Fibroblast of lung (primary cell): ENCODE measurements at places on chromosomes 12 and 14.

DNA sequence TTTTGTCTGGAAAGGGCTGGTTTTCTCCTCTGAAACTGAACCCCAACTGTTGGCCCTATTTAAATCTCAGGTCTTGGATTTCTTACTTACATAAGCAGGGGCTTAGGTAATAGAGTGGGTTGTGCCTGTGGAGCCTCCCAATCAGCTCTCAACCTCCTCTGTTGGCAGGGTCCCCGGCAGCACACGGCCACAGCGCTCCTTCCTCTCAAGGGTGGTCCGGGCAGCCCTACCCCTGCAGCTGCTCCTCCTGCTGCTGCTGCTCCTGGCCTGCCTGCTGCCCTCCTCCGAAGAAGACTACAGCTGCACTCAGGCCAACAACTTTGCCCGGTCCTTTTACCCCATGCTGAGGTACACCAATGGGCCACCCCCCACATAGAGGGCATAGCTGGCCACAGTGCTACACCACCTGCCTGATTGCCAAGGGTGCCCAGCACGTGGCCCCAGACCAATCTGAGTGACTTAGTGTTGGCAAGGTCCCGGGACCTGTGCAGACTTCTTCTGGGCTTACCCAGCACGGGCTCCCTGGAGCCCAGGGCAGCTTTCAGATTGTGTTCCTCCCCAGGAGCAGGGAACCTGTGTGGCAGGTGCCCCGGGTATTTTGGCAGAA, 68.9 kb downstream of the ESR2 start:
- DNase-seq, result no peak

GRCh38 chr12:57456145-57456700, 1.1 kb downstream of the INHBE start:
- peak; percentile 29 for DNase-seq

DNA sequence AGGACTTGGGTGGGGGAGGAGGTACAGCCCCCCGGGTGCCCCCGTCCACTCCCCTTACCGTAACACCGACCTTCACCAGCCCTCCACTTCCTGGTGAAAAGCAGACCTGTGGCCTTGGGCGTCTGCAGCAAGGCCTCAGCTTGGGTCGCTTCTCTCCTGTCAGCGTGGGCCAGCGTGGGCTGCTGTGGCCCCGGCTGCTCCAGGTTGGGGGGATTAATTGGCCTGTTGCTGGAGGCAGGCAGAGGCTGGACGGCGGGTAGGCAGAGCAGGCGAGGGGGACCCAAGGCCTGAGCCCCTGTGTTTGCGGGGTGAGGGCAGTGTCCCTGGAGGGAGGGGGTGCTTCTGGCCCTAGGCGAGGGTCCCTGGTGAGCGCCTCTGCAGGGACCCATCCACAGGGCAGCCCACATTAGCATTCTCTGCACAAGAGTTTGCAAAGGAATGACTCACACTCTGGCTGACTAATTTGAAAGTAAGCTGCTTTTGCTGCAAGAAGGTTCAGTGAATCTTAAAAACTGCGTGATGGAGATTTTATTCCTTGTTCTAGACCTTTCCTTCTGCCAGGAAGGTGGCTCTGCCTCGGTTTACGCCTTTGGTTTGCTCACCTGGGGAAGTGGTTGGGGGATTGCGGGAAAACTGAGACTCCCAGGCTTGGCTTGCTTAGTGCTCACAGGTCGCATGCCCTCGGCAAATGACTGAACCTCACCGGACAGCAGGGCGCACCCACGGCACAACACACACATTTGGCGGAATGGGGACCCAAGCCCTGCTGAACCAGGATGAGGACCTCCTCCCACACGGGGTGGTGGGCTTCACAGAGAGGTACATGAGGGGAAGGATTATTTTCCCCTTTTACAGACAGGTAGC, 37.9 kb upstream of the DLK1 start:
- peak; percentile 76 for DNase-seq

DNA sequence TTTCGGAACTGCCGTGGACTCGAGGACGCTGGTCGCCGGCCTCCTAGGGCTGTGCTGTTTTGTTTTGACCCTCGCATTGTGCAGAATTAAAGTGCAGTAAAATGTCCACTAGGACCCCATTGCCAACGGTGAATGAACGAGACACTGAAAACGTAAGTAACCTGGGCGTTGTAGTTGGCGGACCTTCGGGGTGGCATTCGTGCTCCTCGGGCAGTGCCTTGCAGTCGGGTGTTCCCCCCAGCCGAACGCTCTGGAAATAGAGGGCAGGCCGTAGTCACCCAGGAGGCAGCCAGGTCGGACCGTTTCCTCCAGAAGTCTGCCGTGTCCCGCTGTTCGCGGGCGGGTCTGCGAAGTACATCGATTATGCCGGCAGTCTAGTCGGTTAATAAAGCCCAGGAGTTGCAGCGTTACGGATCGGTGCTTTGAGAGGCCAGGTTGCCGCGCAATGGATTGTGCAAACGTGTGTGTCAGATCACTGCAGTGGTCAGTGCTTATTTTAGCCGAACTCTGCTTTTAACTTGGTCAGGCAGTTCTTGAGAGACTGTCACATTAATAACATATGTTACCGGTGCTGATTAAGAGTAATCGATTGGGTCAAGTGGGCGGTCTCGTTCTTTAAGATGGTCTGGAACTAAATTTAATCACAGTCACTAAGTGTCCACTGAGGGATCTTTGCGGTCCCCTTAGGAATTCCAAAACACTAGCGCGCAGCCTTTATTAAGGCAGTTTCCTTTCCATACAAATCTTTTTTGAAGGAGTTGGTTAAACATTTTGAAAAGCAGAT, 906 bp downstream of the MARK3 start:
- DNase-seq, result peak; percentile 25

DNA sequence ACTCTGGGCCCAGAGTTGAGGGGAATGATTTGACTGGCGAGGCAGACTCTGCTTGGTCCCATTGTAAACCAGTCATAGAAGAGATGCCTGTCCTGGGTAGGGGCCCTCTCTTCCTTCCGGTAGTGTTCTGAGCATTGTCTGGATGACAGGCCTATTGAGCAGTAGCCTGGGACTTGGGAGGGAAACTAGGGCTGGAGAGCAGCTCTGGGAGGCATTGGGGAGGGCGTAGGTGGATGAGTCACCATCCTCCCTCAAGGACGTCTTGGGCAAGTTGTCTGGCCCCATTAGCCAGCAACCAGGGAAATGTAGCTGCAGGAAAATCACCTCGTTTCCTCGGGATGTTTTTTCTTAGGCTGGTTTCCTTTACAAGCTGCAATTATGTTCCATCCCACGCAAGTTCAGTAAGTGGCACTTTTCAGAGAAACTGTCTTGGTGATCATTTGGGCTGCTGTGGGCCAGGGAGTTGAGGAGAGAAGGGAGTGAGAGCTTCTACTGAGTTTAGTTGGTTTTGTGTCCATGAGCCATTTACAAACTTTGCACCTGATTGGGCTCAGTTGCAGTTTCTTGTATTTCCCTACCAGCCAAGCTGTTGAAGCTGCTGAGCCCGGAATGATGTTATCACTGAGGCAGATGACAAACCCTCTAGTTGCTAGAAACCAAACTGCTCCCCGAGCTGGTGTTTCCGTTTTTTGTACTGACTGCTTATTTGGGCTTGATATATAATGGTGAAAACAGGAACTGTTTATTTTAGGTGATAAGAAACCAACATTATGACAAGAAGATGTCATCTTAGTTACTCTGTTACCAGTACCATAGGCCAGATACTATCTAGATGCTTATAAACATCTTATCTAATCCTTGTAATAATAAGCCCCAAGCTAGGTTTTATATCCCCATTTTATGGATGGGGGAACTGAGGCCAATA, 147.6 kb downstream of the CHST11 start:
- peak; percentile 98 for DNase-seq

DNA sequence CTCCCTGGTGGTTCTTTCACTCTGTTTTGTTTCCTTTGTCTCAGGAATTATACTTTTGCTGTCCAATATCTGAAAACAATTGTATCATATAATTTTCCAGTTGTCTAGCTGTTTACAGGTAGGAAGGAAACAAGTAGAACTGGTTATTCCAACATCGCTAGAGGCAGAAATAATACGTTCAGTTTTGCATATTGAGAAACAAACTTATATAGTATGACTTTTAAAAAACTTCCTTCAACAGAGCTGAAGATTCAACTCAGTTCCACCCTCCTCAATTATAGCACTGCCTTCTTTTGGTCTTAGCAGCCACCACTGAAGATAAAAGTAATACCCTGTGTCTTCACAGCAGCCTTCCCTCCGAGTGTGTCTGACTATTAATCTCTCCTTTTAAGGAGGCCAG, 214.3 kb downstream of the EFCAB11 start:
- DNase-seq, result no peak

DNA sequence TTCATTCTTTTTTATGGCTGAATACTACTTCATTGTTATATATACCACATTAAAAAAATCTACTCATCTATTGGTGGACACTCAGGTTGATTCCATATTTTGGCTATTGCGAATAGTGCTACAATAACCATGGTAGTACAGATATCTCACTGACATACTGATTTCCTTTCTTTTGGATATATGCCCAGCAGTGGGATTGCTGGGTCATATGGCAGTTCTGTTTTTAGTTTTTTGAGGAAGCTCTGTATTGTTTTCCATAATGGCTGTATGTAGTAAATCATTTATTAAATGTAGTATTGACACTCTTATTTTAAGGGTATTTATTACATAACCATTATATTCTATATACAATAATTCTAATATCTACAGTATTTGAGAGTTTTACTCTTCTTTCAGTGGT, 43.7 kb downstream of the PTCSC3 start:
- DNase-seq, result no peak

DNA sequence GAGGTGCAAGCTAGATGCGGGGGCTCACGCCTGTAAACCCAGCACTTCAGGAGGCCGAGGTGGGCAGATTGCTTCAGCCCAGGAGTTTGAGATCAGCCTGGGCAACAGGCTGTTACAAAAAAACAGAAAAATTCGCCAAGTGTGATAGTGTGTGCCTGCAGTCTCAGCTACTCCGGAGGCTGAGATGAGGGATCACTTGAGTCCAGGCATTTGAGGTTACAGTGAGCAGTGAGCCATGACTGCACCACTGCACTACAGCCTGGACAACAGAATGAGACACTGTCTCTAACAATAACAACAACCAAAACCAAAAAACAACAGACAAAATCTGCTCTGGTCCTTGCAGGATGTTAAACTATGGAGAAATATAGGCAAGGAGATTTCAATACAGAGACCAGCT, 13.9 kb downstream of the BTBD7 start:
- no peak for DNase-seq

- no peak for DNase-seq
These were observed 15.3 kb upstream of the PRKAB1 start for GRCh38 chr12:119652665-119653064.

- DNase-seq, result no peak
These were observed 243.5 kb upstream of the DAAM1 start for GRCh38 chr14:58944968-58945356.

GRCh38 chr14:62076825-62077605, 314.8 kb downstream of the SNAPC1 start:
- DNase-seq, result no peak

DNA sequence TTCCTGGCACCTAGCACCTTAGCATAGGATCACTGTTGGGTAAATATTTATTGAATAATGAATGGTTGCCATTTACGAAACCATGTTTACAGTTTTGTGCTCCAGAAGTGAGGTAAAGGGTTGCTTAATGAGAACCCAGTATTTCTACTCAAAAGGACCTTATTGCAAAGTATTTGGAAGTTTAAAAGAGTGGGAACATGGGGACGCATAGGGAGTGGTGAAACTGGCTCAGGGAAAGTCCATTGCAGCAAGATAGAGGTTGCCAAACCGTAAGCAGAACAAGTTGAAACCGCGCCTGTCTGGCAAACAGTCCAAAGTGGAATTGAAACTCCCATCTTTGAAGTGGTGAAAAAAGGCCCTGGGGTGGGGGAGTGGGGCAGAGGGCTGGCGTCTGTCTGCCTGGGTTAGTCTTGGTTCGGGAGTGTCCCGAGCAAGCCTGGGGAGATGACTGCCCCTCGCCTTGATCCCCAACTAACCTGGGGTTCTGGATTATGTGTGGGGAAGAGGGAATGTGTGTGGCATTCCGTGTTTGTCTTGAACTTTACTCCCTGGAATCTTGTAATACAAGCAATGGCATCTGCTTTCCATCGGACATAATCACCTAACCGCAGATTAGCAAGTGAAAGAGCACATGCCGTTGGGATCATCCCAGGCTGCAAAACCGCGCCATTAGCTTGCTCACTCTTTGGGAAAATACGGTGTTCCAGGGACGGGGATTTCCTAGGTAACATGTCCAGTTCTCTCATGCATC, 7.2 kb downstream of the ALDH2 start:
- peak; percentile 96 for DNase-seq

DNA sequence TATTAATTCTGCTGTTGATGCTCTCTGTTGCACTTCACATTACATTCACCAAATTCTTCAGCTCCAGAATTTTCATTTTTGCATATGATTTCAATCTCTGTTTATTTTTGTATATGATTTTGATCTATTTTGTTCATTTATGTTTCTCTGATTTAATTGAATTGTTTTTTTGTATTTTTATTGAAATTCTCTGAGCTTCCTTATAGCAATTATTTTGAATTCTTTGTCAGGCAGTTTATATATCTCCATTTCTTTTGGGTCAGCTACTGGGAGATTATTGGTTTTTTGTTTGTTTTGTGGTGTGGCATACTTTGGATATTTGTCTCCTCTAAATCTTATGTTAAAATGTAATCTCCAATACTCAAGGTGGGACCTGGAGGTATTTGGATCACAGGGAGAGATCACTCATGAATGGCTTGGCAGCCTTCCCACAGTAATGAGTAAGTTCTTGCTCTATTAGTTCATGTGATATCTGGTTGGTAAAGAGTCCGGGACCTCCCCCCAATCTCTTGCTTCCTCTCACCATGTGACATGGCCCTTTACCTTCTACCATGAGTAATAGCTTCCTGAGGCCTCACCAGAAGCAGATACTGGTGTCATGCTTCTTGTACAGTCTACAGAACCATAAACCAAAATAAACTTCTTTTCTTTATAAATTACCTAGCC, 8.7 kb upstream of the TCL1A start:
- DNase-seq, result no peak

DNA sequence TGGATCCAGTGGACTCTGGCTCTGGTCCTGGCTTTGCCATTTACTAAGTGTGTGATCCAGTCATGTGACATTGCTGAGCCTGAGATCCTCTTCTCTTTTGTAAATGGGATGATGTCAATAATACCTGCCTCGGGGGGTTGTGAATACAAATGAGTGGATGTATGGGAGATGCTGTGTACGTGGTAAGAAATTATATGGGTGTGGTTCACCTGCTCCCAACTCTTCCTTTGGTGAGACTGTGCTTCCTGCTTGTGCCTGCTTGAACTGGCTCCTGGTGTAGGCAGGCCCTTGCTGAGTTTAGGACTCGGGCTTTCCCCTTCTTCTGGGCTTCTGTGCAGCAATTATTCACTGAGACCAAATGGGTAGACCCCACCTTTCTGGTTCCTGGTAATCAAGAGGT, 189.5 kb upstream of the FRMD6 start:
- no peak for DNase-seq

- peak; percentile 12 for DNase-seq
These were observed 37.8 kb downstream of the TNFAIP2 start for GRCh38 chr14:103161054-103161397.

GRCh38 chr12:8034802-8035201, 2.3 kb downstream of the FOXJ2 start:
- DNase-seq, result peak; percentile 15

GRCh38 chr14:94367347-94368242, 20.8 kb downstream of the SERPINA1 start:
- no peak for DNase-seq
